ENCODE measurements at places on chromosomes 4 and X.

DNA sequence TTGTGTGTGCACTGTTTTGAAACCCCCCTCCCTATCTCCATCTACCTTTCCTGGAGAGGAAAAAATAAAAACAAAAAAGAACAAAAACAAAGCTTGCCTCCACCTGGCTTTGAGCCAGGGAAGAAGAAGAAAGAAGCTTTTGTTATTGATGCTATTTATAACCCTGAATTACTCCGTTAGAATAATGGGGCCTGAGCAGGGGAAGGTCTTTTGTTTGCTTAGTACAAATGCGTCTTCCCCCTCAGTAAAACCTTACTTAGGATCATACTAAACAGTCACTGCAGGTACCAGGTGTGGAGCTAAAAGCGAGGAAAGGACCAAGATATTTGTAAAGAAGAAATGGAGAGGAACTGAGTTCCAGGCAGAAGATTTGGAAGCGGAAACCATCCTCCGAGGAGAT is 352.1 kb downstream of the KCNIP4 start:
- H3K36me3 ChIP-seq = no peaks in the 10 kb centered on the region
- H3K4me1 ChIP-seq = no peaks in the 10 kb centered on the region
- no peak overlapping the region for H3K27ac ChIP-seq
- H3K4me3 ChIP-seq = no peak overlapping the region

- H3K27ac ChIP-seq = no peak overlapping the region
- peaks cover 40% of the 10 kb centered on the region for H3K27me3 ChIP-seq
- no peaks in the 10 kb centered on the region for H3K4me1 ChIP-seq
- no peak overlapping the region for H3K4me3 ChIP-seq
These were observed 64.8 kb downstream of the ADRA2C start for GRCh38 chr4:3830774-3831528.

DNA sequence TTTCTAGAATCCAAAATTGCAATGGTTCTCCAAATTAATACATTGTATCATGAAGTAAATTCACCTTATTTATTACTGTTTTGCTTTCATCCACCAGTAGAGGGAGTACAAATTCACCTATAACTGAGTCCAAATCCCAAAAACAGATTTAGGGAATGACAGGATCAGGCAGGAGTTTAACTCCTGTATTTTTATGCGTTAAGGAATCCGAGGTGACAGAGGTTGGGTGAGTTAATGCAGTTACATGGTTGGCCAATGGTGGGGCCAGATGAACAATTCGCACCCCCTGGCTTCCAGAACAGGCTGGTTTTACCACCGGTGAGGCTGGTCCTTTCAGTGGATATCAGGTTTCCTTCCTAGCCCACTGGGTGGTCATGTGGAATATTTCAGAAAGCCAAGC is 82.4 kb downstream of the MTNR1A start:
- DNase-seq = no peak
- no peaks in the 10 kb centered on the region for H3K36me3 ChIP-seq
- no peak overlapping the region for H3K27ac ChIP-seq
- no peak overlapping the region for H3K4me3 ChIP-seq
- peaks cover 13% of the 10 kb centered on the region for H3K4me1 ChIP-seq

DNA sequence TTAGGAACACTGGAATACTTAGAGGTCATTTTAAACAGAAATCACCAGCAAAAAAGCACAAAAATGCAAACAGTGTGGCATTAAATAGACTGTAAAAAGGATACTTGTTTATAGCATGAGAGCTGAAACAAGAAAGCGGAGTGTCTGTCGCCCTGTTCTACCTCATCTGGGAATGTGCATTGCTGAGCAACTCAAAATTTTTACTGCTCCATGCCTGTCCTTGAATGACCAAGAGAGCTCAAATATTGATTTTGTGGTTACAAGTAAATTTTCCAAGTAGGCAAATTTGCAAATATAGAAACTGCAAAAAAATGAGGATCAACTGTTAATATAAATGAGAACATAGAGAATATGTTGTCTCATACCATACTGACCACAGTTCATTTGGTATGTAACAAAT is 25.5 kb downstream of the AP1AR start:
- H3K4me3 ChIP-seq = no peak overlapping the region
- H3K36me3 ChIP-seq = no peaks in the 10 kb centered on the region
- DNase-seq = no peak
- H3K4me1 ChIP-seq = no peaks in the 10 kb centered on the region

- no peak overlapping the region for H3K27ac ChIP-seq
- no peaks in the 10 kb centered on the region for H3K4me1 ChIP-seq
- H3K4me3 ChIP-seq = no peak overlapping the region
- no peak for DNase-seq
- H3K27me3 ChIP-seq = no peaks in the 10 kb centered on the region
These were observed 20.3 kb downstream of the MEPE start for GRCh38 chr4:87853108-87853507.

DNA sequence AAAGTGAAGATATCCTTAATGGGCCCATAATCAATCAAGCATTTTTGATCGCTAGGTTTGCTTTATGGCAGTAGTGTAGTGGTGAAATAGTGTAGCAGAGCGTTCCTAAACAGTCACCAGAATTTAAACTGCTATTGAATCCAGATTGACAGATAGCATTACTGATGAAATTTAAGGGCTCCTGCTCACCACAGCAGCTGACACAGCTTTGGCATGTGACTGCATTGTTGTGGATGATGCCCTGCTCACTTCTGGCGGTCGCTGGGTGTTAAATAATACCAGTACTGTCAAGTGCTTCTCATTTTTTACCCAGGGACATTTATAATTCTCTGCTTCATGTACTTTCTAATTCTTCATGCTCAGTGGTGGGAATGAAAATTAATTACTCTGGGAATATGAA is 102.0 kb upstream of the ARHGAP24 start:
- no peak overlapping the region for H3K27ac ChIP-seq
- no peak overlapping the region for H3K4me3 ChIP-seq
- no peak for DNase-seq
- H3K36me3 ChIP-seq = no peaks in the 10 kb centered on the region

DNA sequence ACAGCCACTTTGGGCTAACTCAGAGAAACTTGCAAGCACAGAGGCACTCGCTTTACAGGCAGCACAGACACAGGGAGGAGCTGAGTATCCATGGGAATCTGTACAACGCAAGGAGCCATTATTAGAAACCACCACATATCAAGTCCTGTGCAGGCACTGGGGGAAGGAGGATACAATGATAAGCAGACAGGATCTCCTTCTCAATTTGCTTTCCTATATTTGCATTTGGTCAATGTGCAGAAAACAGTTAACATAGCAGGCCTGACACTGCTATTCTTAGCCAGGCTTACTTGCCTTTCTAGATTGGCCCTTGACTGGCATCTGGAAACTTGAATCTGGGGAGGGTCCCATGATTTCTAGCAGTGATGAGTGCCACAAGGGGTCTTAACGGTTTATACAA is 65.8 kb downstream of the TEC start:
- H3K4me3 ChIP-seq = no peak overlapping the region
- no peaks in the 10 kb centered on the region for H3K4me1 ChIP-seq
- H3K27me3 ChIP-seq = no peaks in the 10 kb centered on the region
- no peak for DNase-seq

DNA sequence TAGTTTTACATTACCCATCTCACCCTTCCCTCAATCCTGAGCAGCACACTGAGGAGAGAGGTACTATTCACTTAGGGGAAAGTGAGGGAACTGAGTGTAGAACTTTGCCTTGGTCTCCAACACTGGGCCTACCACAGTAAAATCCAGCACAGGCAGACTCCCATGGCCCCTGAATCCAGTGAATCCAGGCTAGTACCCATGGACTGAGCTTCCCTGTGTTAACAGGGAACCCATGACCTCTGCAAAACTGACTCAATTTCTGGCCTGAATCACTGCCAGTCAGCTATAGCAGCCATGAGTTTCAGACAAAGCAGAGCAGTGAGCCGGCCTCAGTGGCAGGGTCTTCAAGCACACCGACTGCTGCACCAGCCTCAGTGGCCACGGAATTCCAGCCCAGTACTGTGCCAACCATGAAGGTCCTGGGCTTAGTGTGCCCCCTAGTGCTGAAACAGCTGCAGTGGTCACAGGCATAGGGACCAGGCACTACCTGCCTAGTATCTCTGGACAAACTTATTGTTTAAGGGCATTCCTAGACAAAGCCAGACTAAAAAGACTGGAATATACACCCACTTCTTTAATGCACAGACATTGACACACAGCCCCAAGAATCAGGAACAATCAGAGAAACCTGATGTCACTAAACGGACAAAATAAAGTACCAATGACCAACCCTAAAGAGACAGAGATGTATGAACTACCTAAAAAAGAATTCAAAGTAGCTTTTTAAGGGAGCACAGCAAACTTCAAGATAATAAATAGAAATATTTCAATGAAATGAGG is 127.4 kb upstream of the RPL34 start:
- no peaks in the 10 kb centered on the region for H3K27me3 ChIP-seq
- peak; percentile 44 for DNase-seq
- H3K27ac ChIP-seq = no peak overlapping the region
- no peak overlapping the region for H3K4me3 ChIP-seq

GRCh38 chr4:98745366-98745765 is 87.0 kb upstream of the TSPAN5 start:
- no peak overlapping the region for H3K4me3 ChIP-seq
- H3K4me1 ChIP-seq = no peaks in the 10 kb centered on the region
- H3K27me3 ChIP-seq = no peaks in the 10 kb centered on the region

- H3K27ac ChIP-seq = no peak overlapping the region
- no peaks in the 10 kb centered on the region for H3K4me1 ChIP-seq
- H3K36me3 ChIP-seq = no peaks in the 10 kb centered on the region
- no peak overlapping the region for H3K4me3 ChIP-seq
- DNase-seq = no peak
- H3K27me3 ChIP-seq = no peaks in the 10 kb centered on the region
These were observed 313.9 kb upstream of the GRID2 start for GRCh38 chr4:91989914-91990313.

DNA sequence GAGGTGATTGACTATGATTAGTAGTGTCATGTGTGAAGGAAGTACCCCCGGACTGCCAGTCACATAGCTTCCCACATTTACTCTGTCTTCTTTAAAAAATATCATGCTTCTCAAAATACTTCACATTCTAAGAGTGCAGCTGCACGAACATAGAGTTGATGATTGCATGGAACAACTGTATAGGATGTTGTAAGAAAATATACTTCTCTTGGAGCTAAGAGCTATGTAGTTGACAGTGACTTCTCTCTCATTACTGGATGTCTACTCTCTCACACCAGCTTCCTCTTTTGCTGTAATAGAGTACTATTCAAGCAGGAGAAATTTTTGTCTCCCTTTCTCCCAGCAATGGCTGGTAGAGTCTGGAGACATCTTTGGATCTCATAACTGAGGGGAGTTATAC is 99.4 kb upstream of the PUDP start:
- H3K27ac ChIP-seq = no peak overlapping the region
- H3K4me3 ChIP-seq = no peak overlapping the region
- H3K36me3 ChIP-seq = no peaks in the 10 kb centered on the region
- DNase-seq = no peak
- H3K27me3 ChIP-seq = no peaks in the 10 kb centered on the region

DNA sequence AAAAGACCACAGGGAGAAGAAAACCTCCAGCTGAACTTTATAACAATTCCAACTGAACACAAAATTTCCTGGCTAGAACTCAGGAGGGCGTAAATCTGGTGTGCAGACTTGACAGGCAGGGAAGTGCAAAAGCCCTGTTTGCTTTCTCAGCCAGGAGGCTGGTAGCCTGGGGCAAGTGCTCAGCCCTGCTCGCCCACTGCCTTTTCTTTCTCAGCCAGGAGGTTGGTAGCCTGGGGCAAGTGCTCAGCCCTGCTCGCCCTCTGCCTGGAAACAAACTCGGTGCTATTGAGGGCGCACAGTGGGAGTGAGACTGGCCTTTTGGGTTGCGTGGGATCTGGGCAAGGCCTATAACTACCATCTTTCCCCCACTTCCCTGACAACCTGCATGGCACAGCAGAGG is 275.4 kb upstream of the MAOA start:
- H3K4me3 ChIP-seq = no peak overlapping the region
- no peak for DNase-seq
- H3K4me1 ChIP-seq = no peaks in the 10 kb centered on the region
- H3K27ac ChIP-seq = no peak overlapping the region
- no peaks in the 10 kb centered on the region for H3K36me3 ChIP-seq

DNA sequence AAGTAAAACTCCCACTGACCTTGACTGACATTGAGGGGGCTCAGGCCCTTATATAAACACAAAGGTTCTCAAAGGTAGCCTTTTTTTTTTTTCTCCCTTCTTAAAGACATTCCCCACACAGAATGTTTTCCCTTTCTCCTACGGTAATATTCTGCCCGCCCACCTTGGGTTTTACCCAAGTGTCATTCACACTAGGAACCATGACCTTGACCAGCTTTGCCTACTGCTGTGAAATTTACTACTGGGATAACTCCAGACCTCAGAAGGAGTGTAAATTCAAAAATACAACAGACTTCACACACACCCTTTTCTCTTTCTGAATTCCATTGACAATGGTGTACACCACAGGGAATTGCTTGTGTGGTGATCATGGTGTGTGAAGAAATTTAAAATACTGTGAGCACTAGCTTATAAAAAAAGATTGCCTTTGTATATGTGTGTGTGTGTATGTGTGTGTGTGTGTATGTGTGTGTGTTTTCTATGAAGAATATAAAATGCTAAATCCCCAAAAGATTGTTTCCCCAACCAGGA is 589.5 kb upstream of the FTHL17 start:
- no peak for DNase-seq
- no peaks in the 10 kb centered on the region for H3K36me3 ChIP-seq
- H3K4me1 ChIP-seq = no peaks in the 10 kb centered on the region
- no peak overlapping the region for H3K27ac ChIP-seq
- no peak overlapping the region for H3K4me3 ChIP-seq

DNA sequence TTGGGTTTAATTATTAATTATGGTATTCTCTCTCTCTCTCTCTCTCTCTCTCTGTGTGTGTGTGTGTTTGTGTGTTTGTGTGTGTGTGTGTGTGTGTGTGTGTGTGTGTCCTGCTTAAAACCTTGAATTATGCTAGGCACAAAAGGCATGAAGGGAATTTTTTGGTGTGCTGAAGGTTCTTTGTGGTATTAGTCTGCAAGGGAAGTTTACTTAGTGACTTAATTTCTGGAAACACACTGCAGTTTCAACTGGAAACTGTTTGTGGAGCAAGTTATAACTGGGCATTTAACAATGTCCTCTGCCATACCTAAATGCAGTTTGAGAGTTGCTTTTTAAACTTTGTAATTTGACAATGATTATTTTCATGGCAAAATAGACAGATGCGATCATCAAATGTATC is 111.7 kb downstream of the FRMPD4 start:
- H3K36me3 ChIP-seq = no peaks in the 10 kb centered on the region
- H3K27me3 ChIP-seq = no peaks in the 10 kb centered on the region
- no peak overlapping the region for H3K4me3 ChIP-seq
- H3K27ac ChIP-seq = no peak overlapping the region
- no peak for DNase-seq

GRCh38 chrX:97849951-97850350 is 966.2 kb downstream of the RPA4 start:
- H3K36me3 ChIP-seq = no peaks in the 10 kb centered on the region
- H3K4me1 ChIP-seq = no peaks in the 10 kb centered on the region
- no peak overlapping the region for H3K27ac ChIP-seq
- no peak for DNase-seq

- H3K4me3 ChIP-seq = no peak overlapping the region
- DNase-seq = no peak
- no peaks in the 10 kb centered on the region for H3K4me1 ChIP-seq
- peaks cover 22% of the 10 kb centered on the region for H3K27me3 ChIP-seq
- H3K27ac ChIP-seq = no peak overlapping the region
- no peaks in the 10 kb centered on the region for H3K36me3 ChIP-seq
These were observed 5.3 kb downstream of the NKX1-1 start for GRCh38 chr4:1400831-1401408.

All from SJSA1 (cell line).